Aorta (tissue), 5 donors: ENCODE measurements at places on chromosomes 1 and 21. TPM values are rescaled to one million over a fixed set of nuclear protein-coding genes. Genes with fewer than 3 reads are reported as not detected.

The OR6P1 gene
- total RNA-seq = not detected

- no peak for DNase-seq
Measured at GRCh38 chr1:19312782-19313635, 883 bp downstream of the SLC66A1 start.

The PHTF1 gene
- total RNA-seq = 26.3 TPM

The SUMO3 gene
- 68.9 TPM for total RNA-seq

DNA sequence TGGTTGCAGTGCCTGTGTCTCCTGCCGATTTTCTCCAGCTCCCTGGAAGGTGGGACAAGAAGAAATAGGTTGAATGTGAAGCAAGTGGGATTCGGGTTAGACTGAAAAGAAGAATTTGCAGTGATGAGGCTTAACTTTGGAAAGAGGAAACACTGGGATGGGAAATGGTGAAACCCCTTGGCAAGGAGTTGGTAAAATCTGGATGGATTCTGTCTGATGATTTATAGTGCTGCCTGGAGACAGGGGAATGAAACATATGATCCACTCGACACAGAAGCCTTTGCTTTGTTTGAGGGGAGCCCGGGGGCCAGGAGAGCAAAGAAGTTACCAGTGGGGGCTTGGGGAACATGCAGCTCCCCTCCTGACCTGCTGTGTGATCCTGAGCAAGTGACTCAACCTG lies 67.2 kb downstream of the UBIAD1 start:
- DNase-seq = no peak

The MIXL1 gene
- 0.51 TPM for total RNA-seq

- DNase-seq = no peak
Measured at GRCh38 chr1:79969886-79970285, 963.4 kb upstream of the ADGRL4 start.

DNA sequence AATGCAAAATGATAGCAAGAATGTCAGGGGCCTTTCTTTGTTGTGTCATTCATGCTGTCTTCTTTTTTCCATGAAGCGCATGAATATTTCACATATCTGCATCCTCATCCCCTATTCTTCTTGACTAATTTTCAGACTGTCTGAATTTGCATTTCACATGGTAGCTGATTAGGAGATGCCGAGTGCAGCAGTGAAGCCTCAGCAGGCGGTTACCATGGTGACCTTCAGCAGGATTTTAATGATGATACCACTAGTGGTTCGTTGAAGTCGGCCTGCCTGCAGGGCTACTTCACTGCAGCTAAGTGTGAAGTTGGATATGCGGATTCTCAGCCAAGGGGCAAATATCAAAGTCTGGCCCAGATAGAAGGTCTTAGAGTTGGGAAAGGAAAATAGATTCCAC lies 141.8 kb downstream of the NEK7 start:
- no peak for DNase-seq

DNA sequence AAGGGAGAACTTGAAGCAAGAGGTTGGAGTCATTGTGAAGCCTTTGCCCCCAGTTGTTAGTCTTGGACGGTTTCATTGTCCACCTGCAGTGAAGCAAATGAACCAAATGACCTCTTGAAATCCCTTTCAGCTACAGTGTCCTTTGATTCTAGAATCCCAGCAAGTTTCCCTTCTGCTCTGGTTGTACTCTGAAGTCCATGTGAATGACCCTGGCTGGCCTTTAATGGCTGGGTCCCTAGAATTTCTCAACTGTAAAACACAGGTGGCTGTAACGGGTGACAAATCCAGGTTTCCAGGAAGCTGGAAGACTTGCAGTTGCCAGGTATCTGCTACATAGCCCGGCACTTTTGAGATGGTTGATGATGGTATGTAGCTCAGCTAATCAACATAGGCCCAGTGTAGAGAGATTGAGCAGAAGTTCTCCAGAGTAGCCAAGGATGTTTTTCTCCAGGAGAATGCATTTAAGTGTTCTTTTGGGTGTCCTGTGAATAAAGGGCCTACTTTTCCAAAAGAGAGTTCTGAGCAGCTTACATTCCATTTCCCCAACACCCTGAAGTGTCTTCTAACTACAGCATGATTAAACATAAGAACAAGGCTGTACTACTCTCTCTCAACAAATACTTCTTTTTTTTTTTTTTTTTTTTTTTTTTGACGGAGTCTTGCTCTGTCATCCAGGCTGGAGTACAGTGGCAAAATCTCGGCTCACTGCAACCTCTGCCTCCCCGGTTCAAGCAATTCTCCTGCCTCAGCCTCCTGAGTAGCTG lies 17.6 kb upstream of the SLC30A1 start:
- DNase-seq = no peak

DNA sequence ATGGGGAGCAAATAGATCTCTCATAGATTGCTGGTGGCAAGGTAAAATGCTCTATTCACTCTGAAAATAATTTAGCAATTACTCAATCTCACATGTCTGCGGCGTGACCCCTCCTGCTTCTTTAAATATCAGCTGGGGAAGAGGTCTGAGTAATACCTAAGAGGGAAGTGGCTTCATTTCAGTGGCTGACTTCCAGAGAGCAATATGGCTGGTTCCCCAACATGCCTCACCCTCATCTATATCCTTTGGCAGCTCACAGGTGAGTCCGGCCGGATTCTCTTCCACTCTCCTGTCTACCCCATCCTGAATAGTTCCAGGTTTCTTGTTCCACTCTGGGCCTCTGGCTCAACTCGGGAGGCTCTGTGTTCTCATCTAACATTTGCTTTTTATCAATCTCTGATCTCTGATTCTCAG lies at the start of gene SLAMF7:
TSS of gene SLAMF7 (plus strand) at position 150 of the 414 bp plus-strand sequence. CDS start at position 205, 55 bp downstream.
- DNase-seq = peak; percentile 51

The SERBP1 gene
- total RNA-seq = 153 TPM

GRCh38 chr1:101203820-101204540 lies 32.8 kb upstream of the S1PR1 start:
- no peak for DNase-seq

DNA sequence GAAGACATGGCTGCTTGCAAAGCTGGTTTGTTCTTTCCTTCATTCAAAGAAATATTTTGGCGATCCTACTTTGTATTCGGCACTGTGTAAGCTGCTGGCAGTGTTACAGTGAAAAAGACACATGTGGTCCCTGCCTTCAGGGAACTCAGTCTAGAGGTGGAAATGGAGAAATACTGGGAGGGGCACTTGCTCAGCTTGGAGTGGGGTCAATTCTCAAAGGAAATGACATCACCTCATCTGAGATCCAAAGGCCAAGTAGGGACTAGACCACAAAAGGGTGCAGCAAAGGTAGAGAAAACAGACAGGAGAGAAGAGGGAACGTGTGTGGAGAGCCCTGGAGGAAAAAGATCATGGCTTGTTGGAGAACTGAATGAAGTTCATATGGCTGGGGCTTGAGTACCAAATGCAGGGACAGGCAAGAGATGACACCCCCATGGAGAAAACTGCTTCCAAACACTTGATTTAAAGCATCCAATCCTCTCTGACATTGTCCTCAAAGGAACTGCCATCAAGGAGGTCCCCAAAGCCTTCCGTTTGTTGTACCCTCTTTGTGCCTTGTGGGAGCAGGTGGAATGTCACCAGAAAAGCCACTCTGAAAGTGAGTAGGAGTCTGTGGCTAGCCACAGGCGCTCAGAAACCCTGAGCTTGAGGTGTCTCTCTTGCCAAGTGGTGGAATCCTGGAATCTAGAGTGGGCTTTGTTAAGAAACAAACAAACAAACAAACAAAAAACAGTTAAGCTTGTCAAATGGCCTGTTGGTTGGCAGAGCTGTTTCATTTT lies 48.3 kb upstream of the TDRD10 start:
- DNase-seq = no peak

- no peak for DNase-seq
Measured at GRCh38 chr1:174114788-174115448, 44.4 kb upstream of the RABGAP1L start.

GRCh38 chr1:59543211-59543668 lies 246.3 kb downstream of the FGGY start:
- DNase-seq = no peak

DNA sequence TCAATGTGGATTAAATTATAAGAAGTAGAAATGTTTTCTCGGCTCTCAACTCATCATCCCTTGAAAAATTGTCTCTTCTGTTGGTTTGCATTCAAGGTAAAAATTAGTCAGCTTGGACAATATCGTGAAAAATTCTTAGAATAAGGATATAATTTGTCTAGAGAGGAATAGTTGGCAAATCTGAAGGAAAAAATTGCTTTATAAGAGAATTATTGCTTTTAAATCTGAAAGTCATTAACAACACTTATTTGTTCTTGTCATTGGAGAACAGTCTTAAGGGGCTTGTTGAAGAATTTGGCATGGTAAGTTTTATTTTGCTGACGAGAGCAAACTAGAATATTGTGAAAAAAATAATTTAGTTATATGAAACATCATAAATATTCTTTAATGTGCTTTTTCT lies 26.4 kb downstream of the ANGPTL1 start:
- no peak for DNase-seq

DNA sequence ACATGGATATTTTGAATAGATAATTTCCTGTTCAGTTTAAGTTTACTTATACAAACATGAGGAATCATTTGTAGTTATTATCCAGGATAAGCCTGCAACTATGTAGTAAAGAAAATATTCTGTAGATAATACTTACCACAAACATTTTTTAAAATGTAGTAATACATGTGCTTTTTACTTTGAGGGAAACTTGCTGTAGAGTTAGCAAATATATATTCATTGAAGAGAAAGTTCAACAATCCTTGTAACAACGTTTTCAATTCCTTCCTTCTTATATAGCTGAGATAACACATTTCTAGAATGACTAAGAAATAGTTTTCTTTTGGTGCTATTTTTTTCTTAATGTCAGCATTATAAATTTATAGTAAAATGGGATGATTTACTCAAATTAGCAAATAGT lies 664.6 kb upstream of the ADAMTS5 start:
- DNase-seq = no peak

GRCh38 chr1:240618946-240619345 lies 7.0 kb upstream of the GREM2 start:
- DNase-seq = no peak

DNA sequence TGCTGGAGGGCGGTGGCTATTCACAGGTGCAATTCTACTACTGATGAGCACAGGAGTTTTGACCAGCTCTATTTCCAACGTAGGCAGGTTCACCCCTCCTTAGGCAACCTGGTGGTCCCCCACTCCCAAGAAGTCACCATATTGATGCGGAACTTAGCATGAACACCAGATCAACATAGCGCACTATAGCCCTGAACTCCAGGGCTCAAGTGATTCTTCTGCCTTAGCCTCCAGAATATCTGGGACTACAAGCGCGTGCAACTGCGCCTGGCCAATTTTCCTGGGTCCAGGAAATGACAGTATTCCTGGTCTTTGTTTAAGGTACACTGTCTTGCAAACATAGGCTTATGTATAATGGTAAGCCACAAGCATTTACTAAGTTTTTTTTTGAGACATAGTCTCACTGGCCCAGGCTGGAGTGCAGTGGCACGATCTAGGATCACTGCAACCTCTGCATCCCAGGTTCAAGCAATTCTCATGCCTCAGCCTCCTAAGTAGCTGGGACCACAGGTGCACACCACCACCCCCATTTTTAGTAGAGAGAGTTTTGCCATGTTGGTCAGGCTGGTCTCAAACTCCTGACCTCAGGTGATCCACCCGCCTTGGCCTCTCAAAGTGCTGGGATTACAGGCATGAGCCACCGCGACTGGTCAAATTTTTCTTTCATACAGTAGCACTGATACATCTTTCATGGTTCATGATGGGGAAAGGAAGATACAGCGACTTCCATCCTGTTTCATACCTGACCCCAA lies 12.6 kb downstream of the MCL1 start:
- no peak for DNase-seq

The UMODL1 gene
- total RNA-seq = 0.45 TPM

DNA sequence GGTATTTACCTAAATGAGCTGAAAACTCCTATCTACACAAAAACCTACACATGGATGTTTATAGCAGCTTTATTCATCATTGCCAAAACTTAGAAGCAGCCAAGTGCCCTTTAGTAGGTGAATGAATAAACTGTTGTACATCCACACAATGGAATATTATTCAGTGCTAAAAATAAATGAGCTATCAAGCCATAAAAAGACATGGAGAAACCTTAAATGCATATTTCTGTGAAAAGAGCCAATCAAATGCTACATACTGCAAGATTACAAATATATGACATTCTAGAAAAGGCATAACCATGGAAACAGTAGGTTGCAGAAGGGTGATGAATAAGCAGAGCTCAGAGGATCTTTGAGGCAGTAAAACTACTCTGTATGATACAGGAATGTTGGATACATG lies 23.3 kb downstream of the ABCB10 start:
- DNase-seq = no peak

The TSNAX gene
- total RNA-seq = 42.0 TPM

DNA sequence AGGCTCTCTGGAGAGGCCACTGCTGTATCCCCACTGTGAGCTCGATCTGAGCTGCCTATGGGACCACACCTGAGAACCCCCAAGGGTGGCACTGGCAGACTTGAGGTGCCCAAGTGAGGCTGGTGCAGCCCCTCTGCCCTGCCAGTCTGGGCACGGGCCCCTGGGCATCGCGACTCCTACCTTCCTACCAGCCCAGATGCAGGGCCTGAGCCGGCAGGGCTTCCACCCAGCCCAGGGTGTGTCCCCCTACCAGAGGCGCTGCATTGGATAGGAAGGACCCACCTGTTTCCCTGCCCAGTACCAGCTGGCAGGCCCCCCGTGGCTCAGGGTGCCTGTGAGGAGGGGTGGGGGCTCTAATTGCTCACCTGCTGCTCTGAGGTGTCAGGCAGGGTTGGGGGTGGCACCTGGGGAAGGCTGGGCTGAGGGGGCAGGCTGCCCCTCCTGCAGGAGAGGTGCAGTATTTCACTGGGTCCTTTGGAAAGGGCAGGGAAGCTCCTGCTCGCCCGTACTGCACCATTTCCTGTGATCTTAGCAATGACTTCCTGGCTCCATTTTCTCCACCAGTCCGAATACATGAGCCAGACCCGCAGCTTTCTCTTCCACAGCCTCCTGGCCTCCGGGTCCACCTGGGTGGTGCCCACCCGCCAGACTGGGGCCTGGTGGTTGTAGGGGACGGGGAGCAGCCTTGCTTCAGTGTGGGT lies 11.8 kb downstream of the TP73 start:
- DNase-seq = peak; percentile 22

The PODN gene
- 54.8 TPM for total RNA-seq

DNA sequence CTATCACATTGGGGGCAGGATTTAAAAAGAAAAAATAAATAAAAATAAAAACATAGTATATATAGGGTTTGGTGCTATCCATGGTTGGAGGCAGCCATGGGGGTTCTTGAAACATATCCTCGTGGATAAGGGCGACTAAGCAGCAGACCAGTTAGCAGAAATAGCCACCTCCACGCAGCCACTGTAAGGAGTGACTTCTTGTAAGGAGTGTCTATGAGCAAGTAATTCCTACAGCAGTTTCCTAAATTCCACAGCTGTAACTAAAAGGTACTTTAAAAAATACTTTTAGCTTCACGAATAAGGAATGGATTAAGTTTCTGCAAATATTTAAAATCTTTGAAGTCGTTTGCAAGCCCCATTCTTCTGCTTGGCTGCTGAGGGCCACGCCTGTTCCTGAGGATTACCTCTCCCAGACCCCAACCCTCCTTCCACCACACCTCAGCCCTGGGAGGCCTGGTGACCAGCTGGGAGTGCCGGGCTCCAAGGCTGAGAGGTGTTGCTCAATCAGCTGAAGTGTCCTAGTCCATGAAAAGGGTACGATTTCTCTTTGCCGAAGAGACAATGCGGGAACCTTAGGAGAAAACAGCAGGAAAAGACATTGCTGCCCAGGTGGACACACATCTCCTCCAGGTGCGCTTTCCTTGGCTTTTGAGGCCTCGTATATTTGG lies 115.3 kb downstream of the ADSS2 start:
- DNase-seq = no peak
